ENCODE measurements at places on chromosomes 2 and 18.
A peak's percentile ranks its signal among the peaks of the same experiment; 100 is the strongest.

- DNase-seq = peak; percentile 13
Observed at GRCh38 chr18:36186461-36187192, 670 bp upstream of the MOCOS start.

GRCh38 chr2:95025406-95026319, at the start of gene MAL:
Gene MAL, plus strand, starts transcription at chr2:95025708. Its CDS starts 85 bp downstream, at chr2:95025793.
- no peak for DNase-seq

- no peak for DNase-seq
Observed at GRCh38 chr2:5967506-5967905, 275.3 kb downstream of the SOX11 start.

- no peak for DNase-seq
Observed at GRCh38 chr2:44836174-44836573, 105.3 kb upstream of the SIX3 start.

- DNase-seq = no peak
Observed at GRCh38 chr2:26631401-26632170, 9.6 kb downstream of the CIB4 start.

- DNase-seq = no peak
Observed at GRCh38 chr2:241187918-241188234, 601 bp upstream of the ANO7 start.

- DNase-seq = no peak
Observed at GRCh38 chr2:226971770-226972169, 135.9 kb downstream of the RHBDD1 start.

GRCh38 chr2:100271210-100271609, 51.1 kb downstream of the LONRF2 start:
- DNase-seq = no peak

GRCh38 chr18:79630281-79631095, 49.1 kb upstream of the CTDP1 start:
- no peak for DNase-seq

GRCh38 chr2:195937176-195937575, 131.5 kb downstream of the DNAH7 start:
- DNase-seq = no peak

GRCh38 chr2:45256173-45256866, 247.1 kb upstream of the SIX2 start:
- no peak for DNase-seq

- peak; percentile 50 for DNase-seq
Observed at GRCh38 chr2:174682578-174683391, 81.5 kb downstream of the CHRNA1 start.
